ENCODE measurements at places on chromosomes 5 and 9. TPM values are rescaled to one million over a fixed set of nuclear protein-coding genes. Genes with fewer than 3 reads are reported as not detected.

Gene C9
- total RNA-seq, result not detected

Gene ELAVL2
- 0.24 TPM for total RNA-seq

Gene HRCT1
- 1.2 TPM for total RNA-seq

Gene LHFPL2
- 3.7 TPM for total RNA-seq

Gene PLPP7
- 0.28 TPM for total RNA-seq

Gene HAVCR1
- total RNA-seq, result not detected

Gene LCP2
- 3.0 TPM for total RNA-seq

Gene DMRT2
- 0.12 TPM for total RNA-seq

Gene DIPK1B
- total RNA-seq, result 0.76 TPM

Gene JAKMIP2
- total RNA-seq, result 0.12 TPM

Gene SPRY4
- total RNA-seq, result 2.6 TPM

Gene NPR3
- total RNA-seq, result 12.6 TPM

Gene ADGRD2
- total RNA-seq, result 0.08 TPM

Gene OSMR
- 23.1 TPM for total RNA-seq

Gene PCDHGA4
- total RNA-seq, result 0.48 TPM

Gene SYK
- total RNA-seq, result 60.3 TPM

Gene RC3H2
- 31.3 TPM for total RNA-seq

Gene SH3GL2
- total RNA-seq, result not detected

Gene NTNG2
- 0.24 TPM for total RNA-seq

Gene SLC1A3
- total RNA-seq, result 14.7 TPM

Gene SMC2
- total RNA-seq, result 16.0 TPM

Gene EFNA5
- 29.7 TPM for total RNA-seq

Gene DDX46
- total RNA-seq, result 32.8 TPM

Gene SLC36A2
- not detected for total RNA-seq

Gene SURF4
- total RNA-seq, result 87.2 TPM

Gene KIF20A
- 21.2 TPM for total RNA-seq

Gene TIFAB
- not detected for total RNA-seq

Gene ARID3C
- total RNA-seq, result not detected

Gene WHRN
- total RNA-seq, result 3.4 TPM

Gene STC2
- total RNA-seq, result 8.7 TPM

Gene SHOC1
- total RNA-seq, result 0.56 TPM

Gene CCNH
- 22.5 TPM for total RNA-seq

Gene SARDH
- total RNA-seq, result 0.12 TPM

Gene HAVCR2
- 0.88 TPM for total RNA-seq

Gene DBH
- not detected for total RNA-seq

Gene ZNF354B
- 4.9 TPM for total RNA-seq

Gene FAM78A
- 0.72 TPM for total RNA-seq

Gene SOX30
- not detected for total RNA-seq

Gene PDE6A
- total RNA-seq, result 0.48 TPM

Gene NIPAL4
- total RNA-seq, result 31.2 TPM

Gene ASPN
- total RNA-seq, result 0.36 TPM

Gene TEK
- 1.9 TPM for total RNA-seq

Gene COL15A1
- 7.5 TPM for total RNA-seq

Gene RFESD
- 1.5 TPM for total RNA-seq

Gene TRIM7
- 36.9 TPM for total RNA-seq

Gene PLK2
- 90.7 TPM for total RNA-seq

Gene CTNND2
- total RNA-seq, result not detected

Measured in esophagus mucosa (tissue), 1 donor.